ACHN (cell line): ENCODE measurements at places on chromosomes 12 and 14.
A peak's percentile ranks its signal among the peaks of the same experiment; 100 is the strongest.

GRCh38 chr12:51082561-51083125, 753 bp downstream of the CSRNP2 start:
- peak; percentile 64 for DNase-seq

- DNase-seq, result no peak
Measured at GRCh38 chr12:129870136-129870535, 33.7 kb downstream of the TMEM132D start.

GRCh38 chr12:45377815-45378214, 161.9 kb downstream of the ANO6 start:
- no peak for DNase-seq

DNA sequence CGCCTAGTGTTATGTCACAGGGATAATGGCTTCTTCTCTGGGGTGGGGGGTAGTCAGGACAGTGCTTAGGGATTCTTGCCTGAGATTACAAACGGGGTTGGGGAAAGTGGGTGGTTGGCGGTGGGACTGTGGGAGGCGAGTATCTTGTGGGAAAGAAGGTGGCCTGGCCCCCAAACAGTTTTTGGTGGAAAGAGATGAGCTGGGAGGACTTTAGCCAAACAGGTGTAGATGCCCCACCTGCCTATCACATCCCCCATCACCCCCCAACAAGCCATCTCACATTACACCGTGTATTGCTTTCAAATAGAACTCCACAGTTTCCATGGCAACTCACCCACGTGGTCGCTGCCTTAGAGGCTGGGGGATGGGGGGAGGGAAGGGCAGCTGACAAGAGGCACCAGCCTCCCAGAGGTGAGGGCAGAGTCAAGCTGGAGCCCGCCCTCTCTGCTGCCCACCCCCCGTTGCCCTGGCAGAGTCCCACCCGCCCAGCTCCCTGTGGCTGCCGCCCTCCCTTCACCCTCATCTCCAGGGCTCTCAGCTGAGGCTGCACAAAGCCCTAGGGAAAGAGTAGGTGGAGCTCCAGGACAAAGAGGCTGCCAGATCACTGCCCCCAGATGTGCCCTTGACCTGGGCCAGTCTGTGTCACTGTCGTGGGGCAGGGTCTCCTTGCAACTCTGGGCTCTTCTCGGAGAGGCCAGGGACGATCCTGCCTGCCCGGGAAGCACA, 98.3 kb downstream of the LRRC74A start:
- DNase-seq, result no peak

DNA sequence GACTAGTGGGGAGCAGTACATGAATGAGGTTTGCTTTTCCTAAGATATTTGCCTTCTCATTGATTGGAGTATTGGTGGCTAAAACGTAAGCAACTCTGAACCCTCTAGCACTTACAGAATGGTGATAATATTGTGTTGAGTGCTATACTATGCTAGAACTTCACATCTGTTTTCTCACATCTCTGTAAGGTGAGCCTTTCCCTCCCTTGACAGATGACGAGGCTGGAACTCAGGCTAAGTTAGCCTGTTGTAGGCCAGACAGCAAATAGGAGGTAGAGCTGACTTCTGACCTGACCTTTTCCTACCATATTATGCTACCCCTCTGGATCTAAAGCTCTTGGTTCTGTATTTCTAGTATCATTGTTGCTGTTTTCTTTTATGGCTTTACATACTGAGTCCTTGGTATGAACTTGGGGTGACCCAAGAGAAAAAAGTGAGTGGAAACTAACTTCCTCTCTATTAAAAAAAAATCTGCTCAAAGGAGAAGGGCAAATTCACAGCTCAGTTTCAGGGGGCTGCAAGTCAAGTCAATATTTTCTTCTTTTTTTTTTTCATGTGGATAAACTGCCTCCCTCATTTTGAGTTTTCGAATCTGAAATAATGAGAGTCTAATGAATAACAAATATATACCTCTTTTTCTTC, 85.9 kb downstream of the CRADD start:
- DNase-seq, result no peak
